ENCODE measurements at places on chromosomes 2 and 18. TPM values are rescaled to one million over a fixed set of nuclear protein-coding genes. Genes with fewer than 3 reads are reported as not detected.
A peak's percentile ranks its signal among the peaks of the same experiment; 100 is the strongest.

Gene SLC9A4
- total RNA-seq, result not detected

Gene SIX2
- not detected for total RNA-seq

Gene KYNU
- 3.4 TPM for total RNA-seq

Gene DTNA
- total RNA-seq, result 3.3 TPM

Gene REG3A
- not detected for total RNA-seq

Gene EHD3
- 3.9 TPM for total RNA-seq

Gene TRABD2A
- not detected for total RNA-seq

Gene IL1RN
- 120 TPM for total RNA-seq

Gene FLACC1
- total RNA-seq, result not detected

Gene EIF2B4
- 63.7 TPM for total RNA-seq

Gene TCF7L1
- total RNA-seq, result 1.3 TPM

Gene ANKRD29
- total RNA-seq, result 4.4 TPM

Gene TMEFF2
- total RNA-seq, result 0.46 TPM

Gene CNTNAP5
- not detected for total RNA-seq

Gene DOK1
- 3.8 TPM for total RNA-seq

DNA sequence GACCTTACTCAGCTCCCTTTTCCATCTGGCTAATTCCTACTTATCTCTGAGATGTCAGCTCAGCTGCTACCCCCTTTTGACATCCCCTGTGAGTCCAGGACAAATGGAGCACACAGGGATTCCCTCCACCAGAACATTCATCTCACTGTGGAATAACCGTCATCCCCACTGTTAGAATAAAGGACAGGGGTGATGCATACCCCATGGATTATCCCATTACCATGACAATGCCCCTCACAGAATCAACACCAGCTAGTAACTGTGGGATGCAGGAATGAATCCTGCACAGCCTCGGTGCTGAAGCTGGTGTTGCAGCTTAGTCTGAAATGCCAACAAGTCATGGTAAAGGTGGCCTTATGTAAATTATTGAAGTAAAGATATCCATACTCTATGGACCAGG is 624.8 kb upstream of the RAB6C start:
- no peak for DNase-seq

GRCh38 chr2:204201507-204201906 is 264.9 kb downstream of the ICOS start:
- no peak for DNase-seq

- no peak for DNase-seq
These were observed 71.0 kb downstream of the CWC22 start for GRCh38 chr2:179936141-179936540.

DNA sequence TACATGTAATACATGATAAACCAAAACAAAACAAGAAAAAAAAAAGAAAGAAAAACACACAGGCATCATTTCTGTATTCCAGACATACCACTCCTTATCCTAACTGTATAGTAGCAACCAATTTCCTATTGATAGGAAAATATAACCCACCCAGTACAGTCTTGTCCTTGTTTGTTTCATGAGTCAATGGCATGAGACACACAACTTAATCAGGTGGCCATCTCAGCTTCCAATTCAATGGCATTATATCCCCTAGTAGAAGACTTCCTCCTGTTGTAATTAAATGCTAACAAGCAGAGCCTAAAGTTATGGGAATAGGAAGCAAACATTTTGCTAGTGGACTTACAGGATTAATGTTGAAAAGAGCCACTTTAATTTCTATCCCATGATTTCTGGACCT is 121.0 kb upstream of the NOL4 start:
- no peak for DNase-seq

GRCh38 chr2:202237787-202238233 is 587 bp downstream of the SUMO1 start:
- DNase-seq, result peak; percentile 26

- no peak for DNase-seq
These were observed 182.6 kb downstream of the PID1 start for GRCh38 chr2:229088517-229088913.

DNA sequence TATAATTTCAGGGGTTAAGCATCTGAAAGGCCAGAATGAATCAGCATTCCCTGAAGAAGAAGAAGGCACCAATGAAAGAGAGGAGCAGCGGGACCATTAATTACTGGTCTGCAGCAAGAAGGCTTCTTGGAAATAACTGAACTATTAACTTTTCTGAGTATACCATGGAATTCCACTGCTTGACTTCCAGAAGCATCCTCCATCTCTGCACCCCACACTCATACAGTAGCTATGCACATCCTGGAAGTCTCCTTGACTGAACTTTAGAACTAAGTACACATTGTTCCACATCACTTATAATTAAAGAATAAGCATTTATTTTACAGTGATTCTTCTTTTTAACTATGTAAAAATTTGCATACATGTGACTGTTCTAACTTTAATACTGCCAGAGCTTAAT is 131.5 kb downstream of the PPP1R1C start:
- no peak for DNase-seq

- DNase-seq, result no peak
These were observed 234.0 kb downstream of the ZNF407 start for GRCh38 chr18:74831571-74832250.

DNA sequence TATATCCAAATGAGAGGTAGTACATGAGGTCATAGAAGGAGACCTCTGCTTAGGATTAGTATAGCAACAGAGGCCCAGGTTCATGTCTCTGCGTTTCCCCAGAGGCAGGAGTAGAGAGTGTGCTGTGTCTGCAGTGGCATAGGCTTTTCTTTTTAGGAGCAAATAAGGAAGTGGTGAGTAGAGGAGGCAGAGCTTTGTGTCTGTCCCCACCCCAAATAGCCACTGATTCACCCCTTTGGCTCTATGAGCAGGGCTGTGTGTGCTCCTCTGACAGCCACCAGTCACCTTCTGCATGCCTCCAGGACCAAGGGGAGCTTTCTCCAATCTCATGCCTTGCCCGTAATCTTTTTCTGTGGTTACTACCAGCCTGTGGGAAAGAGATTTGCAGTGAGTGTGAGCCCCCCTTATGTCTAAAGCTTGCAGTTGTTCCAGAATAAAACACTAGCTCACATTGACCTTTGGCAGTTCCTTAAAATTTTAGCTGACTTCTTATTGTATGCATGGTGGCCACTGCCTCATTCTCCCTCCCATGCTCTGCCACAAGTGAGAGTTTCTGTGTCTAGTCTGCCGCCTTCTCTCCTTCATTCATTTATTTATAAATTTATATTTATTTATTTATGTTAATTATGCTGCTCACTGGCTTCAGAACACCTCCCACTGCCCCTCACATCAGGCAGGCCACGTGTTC is 23.5 kb upstream of the ELAC1 start:
- DNase-seq, result no peak

DNA sequence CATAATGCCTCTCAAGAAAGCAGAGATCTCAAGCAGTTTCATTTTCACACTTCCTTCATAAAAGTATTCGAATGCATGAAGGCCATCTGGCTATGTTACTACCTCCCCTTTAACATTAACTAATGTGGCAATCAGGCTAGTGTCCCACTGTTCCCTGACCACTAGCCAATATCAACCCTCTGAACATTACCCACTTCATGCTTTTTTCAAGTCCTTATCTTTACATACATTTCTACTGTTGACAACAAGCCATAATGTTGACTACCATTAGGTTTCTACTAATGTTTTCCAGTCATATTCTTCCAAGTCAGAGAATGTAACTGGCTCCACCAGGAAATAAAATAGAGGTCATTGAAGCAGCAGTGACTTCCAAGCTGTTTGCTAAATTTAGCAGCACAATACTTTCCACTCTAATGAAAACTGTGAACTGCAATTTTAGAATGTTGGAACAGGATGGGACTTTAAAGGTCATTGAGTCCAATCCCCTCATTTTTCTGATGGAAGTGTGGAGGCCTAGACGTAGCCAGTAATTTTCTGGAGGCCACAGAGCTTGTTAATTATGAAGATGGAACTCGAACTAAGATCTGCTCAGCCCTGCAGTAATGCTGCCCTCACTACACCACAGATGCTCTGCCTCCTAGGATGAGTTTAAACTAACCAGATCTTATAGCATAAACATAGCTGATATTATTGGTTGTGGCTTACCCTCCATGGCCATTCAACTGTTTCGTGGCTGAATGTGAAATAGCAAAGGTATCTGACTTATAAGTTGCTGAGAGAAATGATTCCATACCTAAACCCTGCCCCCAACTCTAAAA is 630 bp upstream of the PPP1R1C start:
- DNase-seq, result no peak

DNA sequence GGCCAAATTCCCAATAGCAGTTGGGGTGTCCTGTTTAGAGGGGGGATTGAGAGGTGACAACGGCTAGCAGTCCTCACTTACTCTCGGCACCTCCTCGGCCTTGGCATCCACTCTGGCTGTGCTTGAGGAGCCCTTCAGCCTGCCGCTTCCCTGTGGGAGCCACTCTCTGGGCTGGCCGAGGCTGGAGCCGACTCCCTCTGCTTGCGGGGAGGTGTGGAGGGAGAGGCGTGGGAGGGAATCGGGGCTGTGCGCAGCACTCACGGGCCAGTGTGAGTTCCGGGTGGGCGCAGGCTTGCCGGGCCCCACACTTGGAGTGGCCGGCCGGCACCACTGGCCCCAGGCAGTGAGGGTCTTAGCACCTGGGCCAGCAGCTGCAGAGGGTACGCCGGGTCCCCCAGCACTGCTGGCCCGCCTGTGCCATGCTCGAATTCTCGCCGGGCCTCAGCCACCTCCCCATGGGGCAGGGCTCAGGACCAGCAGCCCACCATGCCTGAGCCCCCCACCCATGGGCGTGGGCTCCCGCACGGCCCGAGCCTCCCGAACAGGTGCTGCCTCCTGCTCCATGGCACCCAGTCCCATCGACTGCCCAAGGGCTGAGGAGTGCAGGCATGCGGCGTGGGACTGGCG is 705.9 kb upstream of the ZNF804A start:
- no peak for DNase-seq

GRCh38 chr2:15812187-15812780 is 128.1 kb upstream of the MYCN start:
- no peak for DNase-seq

GRCh38 chr2:199460101-199460671 is 2.4 kb upstream of the SATB2 start:
- no peak for DNase-seq

- no peak for DNase-seq
These were observed 81.9 kb downstream of the EHBP1 start for GRCh38 chr2:62787386-62787785.

- no peak for DNase-seq
These were observed 980 bp downstream of the OBSL1 start for GRCh38 chr2:219570194-219570923.

- no peak for DNase-seq
These were observed at the start of gene GALNT14 for GRCh38 chr2:31138037-31138962. Gene GALNT14 (minus strand): TSS chr2:31138440. CDS start chr2:31138086, 354 bp downstream.

DNA sequence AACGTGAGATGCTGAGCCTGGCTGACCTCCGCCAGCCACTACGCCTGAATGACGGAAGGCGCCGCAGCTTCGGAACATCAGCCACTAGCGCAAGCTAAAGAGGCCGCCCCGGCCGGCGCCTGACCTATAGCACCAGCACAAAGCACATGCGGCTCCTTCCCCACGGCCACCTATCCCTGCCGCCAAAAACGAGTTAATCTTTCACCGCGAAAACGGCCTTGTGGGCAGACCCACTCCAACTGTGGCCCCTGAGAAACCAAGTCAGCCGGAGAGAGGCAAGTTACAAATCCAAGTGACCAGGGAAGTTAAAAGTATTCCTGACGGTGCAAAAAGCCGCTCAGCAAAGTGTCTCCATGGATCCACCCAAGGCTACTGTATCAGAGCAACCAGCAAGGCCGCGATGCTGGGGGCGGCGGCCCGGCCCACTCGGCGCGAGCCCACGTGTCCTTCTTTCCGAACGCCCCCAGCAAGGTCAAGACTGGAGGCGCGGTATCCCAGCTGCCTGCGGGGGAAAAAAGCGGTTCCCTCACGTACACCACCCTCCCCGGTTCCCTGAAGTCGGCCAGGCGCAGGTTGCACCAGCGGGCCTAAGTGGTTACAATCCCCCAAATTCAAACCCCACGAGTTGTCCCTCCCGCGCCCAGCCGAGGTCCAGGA is 575 bp downstream of the HSPD1 start:
- DNase-seq, result peak; percentile 93

DNA sequence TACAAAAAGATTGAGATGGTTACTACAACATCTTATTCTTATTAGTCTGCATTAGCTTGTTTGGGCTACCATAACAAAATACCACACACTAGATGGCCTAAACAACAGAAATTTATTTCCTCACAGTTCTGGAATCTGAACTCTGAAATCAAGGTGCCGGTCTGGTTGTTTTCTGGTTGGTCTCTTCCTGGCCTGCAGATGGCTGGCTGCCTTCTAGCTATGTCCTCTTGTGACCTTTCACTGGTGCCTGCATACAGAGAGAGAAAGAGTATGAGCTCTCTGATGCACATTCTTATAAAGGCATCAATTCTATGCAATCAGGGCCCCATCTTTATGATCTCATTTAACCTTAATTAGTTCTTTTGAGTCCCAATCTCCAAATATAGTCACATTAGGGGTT is 696.5 kb downstream of the TDRD15 start:
- no peak for DNase-seq

- no peak for DNase-seq
These were observed 53.4 kb downstream of the DNER start for GRCh38 chr2:229660951-229661350.

GRCh38 chr2:182949572-182950189 is 83.2 kb upstream of the FRZB start:
- no peak for DNase-seq

- no peak for DNase-seq
These were observed 200.3 kb downstream of the FBXO15 start for GRCh38 chr18:73947180-73947921.

DNA sequence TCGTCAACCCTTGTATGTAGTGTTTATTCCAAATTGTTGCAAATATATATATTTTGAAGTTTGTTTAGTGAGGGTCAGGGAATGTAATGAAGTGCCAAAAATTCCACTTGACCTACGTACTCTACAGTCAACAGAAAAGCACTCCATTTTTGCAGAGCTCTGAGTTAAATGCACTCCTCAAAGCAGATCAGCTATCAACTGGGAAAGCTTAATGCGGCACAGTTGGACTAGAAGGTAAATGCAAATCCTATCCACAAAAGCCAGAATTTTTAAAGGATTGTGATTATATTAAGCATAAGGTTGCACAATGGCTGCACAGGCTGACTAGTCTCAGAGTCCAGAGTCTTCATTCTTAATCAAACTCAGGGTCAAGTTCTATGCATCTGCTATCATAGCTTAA is 577.1 kb downstream of the ARHGAP15 start:
- no peak for DNase-seq

- DNase-seq, result peak; percentile 91
These were observed 3.0 kb upstream of the OSR1 start for GRCh38 chr2:19361325-19361990.

DNA sequence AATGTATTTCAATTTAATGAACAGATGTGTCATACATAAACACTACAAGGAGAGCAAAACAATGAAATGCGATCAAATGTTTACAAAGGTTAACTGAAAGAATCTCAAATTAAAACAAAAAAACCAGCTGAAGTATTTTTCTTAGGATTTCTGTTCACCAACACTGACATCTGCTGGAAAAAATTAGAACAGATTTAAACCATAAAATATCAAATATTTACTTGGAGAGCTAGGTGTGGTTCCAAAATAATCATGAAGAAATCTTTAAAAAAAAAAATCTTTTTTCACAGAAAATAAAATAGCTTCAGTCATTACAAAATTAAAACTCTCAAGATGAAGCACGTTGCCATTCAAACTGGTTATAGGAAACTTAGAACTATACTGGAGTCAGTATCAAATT is 13.8 kb downstream of the MMADHC start:
- DNase-seq, result no peak

- DNase-seq, result no peak
These were observed 6.0 kb upstream of the SLC35F6 start for GRCh38 chr2:26757873-26758789.

Measured in lower leg skin (tissue), 4 donors.